Progenitor cell of endocrine pancreas (in vitro differentiated cells): ENCODE measurements at places on chromosomes 2 and 18.

DNA sequence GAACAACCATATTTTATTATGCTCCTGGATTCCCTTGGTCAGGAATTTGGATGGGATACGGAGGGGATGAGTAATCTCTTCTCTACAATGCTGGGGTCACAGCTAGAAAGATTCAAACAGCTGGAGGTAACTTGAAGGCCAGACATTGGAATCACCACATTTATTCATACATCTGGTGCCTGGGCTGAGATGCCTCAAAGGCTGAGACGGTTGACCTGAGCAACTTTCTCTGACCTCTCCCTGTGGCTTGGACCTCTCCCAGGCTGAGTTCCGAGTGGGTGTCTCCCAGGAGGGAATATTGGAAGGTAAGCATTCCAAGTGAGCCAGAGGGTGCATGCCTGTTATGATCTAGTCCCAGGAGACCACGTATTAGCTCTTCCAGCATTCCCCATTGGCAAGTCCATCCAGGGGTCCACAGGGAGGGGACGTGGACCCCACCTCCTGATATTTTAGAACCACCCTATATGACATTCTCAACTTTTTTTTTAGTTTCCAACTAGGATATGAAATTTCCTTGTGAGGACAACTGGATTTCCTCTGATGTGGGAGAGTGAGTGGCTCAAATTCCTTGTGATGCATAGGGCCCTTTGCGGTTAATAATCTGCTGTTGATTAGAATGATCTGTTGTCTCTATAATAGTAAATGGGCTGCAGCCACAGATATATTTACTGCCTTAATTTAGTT, 101.8 kb downstream of the MRPS9 start:
- DNase-seq, result no peak

DNA sequence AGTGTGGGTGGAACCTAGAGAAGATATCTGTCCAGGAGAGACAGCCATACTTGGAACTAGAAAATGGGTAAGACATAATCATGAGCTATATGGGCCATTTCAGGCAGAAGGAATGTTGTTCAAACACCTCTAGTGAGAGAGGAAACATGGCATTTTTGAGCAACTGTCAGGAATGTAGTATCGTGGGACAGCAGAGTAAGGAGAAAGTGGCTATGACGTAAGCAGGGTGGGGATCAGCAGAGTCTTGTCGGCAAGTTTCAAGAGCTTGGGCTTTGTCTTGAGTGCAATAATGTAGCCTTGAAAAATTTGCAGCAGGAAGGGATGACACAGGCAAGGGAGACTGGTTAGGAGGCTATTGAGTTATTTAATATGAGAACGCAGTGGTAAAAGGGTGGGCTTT, 20.4 kb downstream of the SERPINB7 start:
- DNase-seq, result no peak

DNA sequence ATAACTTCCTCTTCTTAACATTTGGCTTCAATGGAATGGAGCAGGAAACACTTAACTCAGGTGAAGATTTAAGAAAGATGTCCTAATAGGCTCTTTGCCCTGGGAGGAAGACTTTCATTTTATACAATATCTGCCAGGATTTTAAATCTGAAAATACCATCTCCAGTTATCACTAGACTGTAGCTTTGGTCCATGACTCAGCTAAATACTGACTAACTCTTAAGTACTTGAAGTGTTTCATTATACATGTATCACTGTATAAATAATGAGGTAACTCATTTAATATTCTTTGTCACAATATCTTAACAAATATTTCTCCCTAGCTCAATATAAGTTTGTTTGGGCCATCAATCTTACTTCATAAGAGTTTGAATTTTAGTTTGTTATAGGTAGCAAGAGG, 34.7 kb downstream of the RBKS start:
- DNase-seq, result no peak

- DNase-seq, result no peak
Measured at GRCh38 chr2:105926960-105927678, 182.4 kb downstream of the NCK2 start.
